Effector memory CD4-positive, alpha-beta T cell (primary cell): ENCODE measurements at places on chromosomes 13 and 19.

- no peak for DNase-seq
Measured at GRCh38 chr19:32680986-32681385, 5.3 kb downstream of the RGS9BP start.

- DNase-seq, result no peak
Measured at GRCh38 chr13:112894423-112894672, 74.7 kb upstream of the MCF2L start.

- DNase-seq, result no peak
Measured at GRCh38 chr13:32850316-32851052, 165.7 kb upstream of the KL start.

DNA sequence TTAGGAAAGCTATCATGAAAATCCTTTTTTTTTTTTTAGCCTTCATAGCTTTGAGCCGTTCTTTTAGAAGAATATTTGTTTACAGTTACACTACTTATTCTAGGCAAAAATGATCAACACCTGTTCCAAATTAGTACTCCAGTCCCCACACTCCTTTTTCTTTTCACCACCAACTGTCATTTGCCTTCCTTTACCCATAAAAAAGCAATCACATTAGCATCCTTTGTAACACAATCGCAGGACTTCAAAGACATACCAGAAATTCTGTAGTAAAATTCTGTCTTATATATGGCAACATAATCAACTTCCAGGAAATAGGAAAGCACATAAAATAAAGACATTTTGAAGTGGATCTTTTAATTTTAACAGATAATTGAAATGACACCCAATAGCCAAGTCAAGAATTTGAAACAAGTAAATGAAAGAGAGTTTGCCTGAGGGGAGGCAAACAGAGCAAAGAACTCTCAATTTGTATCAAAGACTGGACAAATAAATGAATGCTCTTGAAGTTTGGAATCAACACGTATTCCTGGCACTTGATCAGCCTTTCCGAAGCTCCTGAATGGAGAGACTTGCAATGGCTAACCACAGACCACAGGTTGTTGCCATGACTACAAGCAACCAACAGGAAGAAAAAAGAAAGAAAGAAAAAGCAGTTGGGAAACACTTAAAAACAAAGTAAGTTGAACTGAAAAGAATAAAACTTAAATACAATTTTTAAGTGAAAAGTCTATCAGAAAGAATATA lies 206.8 kb downstream of the PCDH9 start:
- DNase-seq, result no peak

DNA sequence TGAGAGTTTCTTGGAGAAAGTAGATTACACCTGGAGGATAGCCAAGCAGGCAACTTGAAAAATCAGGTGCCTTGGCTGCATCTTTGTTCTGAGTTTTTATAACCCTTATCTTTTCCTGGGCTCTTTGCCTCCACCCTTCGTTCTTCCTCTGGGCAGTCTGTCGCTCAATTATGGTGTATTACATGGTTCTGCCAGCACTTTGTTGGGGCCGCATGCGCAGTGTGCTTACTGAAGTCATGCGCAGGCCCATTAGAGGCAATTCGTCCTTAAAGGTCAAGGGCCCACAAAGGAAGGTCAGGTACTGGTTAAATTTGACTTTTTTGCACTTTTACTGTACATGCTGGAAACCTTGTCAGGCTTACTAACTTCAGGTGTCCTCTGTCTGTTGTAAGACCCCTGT lies 761.9 kb upstream of the SLITRK5 start:
- no peak for DNase-seq

- no peak for DNase-seq
Measured at GRCh38 chr13:92365904-92366303, 860.7 kb upstream of the GPC6 start.

- DNase-seq, result no peak
Measured at GRCh38 chr19:6273701-6274601, 5.8 kb downstream of the MLLT1 start.

- DNase-seq, result no peak
Measured at GRCh38 chr13:33367926-33368325, 82.4 kb upstream of the STARD13 start.

- no peak for DNase-seq
Measured at GRCh38 chr13:103812971-103813370, 746.8 kb upstream of the SLC10A2 start.
